ENCODE measurements at places on chromosomes 1 and 21.

GRCh38 chr1:36918604-36919003, 115.7 kb downstream of the GRIK3 start:
- DNase-seq: no peak

DNA sequence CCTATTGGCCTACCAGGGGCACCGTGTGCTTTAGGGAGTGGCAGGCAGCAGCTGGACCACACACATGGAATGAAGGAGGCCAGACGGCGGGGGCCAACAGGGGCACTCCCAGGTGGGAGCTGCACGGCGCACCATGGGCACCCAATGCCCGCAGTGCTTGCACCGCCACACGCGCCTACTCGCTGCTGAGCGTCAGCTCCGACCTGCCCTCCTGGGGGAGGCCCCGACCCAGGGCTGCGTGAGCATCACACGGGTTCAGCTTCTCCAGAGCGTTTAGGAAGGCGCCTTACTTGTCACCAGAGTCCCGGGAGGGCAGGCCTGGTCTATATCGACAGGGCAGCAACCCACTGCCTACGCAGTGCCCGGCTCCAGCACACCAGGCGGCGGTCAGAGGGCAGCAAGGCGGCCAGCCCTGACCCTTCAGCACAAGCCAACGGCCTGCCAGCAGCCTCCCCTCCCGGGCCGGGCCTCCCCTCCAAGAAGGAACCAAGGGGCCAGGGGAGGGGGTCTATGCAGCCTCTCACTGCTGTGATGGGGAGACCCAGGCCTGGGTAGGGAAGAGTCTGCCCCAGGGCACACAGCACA, 64.9 kb downstream of the ARHGEF16 start:
- DNase-seq: no peak

GRCh38 chr21:16554503-16554902, 824.7 kb downstream of the USP25 start:
- no peak for DNase-seq

DNA sequence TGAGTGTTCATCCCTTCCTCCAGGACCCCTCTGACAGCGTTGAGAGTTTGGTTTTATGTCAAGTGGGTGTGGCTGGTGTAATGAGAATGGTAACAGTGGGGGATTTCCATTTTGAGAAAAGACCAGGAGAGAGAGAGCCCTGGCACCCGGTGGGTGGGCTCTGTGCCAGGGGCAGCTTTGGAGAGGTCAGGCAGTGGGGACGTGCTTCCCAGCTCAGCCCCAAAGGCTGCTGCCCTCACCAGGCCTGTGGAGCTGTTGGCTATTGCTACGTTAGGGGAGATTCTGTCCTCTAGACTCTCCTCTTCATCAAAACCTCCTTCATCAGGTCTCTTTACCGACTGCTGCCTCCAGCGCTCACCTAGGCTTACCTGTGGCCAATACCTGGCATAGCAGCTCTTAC, 176.3 kb downstream of the PTPRU start:
- DNase-seq: no peak

- DNase-seq: no peak
Measured at GRCh38 chr21:38920631-38921398, 115.1 kb downstream of the ETS2 start.

- DNase-seq: no peak
Measured at GRCh38 chr1:186653312-186653711, 26.9 kb downstream of the PTGS2 start.

DNA sequence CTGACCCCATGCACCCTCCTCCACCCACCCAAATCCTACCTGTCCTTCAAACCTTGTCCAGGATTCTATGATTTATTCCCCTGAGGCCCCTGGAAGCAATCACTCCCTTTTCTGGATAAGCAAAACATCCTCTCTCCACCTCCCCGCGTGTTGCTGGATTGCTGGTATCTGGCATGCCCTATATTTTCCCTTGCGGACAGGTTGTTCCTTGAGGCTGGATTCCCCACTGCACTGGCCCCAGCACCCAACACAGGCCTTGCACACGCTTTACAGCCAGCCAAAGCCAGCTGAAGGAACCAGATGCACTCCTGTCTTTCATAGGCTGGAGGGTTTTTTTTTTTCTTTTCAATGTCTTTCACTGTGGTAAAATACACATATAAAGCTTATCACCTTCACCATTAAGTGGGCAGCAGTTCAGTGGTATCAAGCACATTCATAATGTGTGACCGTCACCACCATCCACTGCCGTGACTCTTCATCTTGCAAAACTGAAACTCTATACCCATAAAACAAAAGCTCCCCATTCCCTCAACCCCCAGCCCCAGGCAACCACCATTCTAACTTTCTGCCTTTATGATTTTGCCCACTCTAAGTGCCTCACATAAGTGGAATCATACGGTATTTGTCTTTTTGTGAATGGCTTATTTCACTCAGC, 50.9 kb downstream of the TOR1AIP2 start:
- DNase-seq: no peak

DNA sequence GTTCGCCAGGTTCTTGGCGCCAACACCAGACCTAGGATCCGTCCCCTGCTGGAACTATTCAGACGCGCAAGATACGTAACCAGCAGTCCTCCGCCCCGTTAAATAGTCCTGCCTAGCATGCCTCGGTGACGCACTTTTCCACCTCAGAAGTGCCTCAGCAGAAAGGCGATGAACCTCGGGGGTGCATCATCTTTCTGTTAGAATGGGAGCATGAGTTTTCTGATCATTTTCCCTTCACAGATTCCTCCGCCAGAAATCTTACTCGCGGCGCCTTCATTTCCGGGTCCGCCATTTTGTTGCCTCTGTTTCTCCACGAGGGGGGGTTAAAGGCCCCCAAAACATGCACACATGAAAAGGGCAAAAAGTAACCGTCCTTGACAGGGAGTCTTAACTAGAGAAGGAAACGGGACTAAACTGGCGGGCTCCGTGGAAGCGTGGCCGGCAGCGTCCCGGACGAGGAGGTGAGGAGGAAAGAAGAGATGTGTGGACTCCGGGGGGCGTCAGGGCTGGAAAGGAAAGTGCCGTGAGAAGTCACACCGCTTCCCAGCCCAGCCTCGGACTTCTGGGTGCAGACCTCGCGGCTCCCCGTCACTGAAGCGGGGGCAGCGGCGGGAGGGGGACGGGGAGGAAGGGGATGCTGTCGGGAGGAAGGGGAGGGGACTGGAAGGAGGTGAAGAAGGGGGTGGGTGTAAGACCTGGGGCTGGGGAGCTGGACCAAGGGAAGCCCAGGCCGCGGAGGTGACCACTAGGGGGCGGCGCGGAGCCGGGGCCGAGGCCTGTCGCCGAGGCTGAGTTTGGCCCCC, at the start of gene GABPB2:
GABPB2 (plus strand) TSS at position 288 of the 803 bp plus-strand sequence. CDS start 17,429 bp downstream, outside the sequence.
- DNase-seq: peak; percentile 87

All from stimulated activated CD4-positive, alpha-beta T cell treated with anti-CD3 and anti-CD28 coated beads, Interleukin-12 subunit alpha, Interleukin-12 subunit beta, amount 100 ng/mL, for 4 hours (primary cell).